ENCODE measurements at places on chromosomes 7 and 10.

DNA sequence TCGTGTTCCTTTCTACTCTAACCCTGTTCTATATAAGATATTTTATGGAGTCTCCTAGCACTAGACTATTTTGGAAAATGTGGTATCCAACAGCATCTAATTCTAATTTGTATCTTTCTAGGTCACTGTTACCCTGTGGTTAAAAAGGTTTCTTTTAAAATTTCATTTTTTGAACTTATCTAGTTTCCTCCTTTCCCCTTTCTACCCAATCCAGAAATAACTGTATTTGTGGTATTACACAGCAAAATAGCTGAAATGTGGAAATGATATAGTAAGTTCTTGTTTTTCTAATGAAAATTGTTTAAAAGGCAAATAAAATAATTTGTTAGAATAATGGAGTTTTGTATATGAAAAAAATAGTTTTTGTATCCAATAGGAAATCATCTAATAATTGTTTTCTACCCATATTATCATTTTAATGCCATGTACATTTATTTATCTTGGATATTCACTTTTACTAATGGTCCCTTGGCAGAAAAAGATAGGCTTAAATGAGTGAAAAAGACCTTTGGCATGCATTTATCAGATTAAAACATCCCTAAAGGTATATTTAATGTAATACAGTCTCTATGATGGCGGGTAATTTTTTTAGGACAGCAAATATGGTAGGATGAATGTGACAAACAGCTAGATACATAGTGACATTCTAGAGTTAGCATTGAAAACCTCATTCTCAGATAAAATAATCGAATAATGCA is 175.5 kb upstream of the PLXDC2 start:
- DNase-seq: no peak

DNA sequence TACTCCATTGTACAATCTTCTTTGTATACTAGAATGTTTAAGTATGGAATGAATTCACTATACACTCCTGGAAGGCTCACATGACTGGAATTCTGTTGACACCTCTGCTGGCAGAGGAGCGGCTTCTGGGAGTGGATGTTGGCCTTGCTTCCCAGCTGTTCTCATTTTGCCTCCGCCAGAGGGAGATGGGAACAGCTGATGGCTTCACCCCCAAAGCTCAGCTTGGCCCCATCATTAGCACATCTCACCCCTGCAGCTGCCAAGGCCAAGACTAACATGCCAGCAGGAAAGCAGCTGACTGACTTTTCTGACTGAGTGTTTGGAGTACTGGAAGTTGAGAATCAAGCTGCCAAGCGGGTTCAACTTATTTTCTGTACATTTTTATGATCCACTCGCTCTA is 15.1 kb downstream of the ADAM12 start:
- DNase-seq: no peak

DNA sequence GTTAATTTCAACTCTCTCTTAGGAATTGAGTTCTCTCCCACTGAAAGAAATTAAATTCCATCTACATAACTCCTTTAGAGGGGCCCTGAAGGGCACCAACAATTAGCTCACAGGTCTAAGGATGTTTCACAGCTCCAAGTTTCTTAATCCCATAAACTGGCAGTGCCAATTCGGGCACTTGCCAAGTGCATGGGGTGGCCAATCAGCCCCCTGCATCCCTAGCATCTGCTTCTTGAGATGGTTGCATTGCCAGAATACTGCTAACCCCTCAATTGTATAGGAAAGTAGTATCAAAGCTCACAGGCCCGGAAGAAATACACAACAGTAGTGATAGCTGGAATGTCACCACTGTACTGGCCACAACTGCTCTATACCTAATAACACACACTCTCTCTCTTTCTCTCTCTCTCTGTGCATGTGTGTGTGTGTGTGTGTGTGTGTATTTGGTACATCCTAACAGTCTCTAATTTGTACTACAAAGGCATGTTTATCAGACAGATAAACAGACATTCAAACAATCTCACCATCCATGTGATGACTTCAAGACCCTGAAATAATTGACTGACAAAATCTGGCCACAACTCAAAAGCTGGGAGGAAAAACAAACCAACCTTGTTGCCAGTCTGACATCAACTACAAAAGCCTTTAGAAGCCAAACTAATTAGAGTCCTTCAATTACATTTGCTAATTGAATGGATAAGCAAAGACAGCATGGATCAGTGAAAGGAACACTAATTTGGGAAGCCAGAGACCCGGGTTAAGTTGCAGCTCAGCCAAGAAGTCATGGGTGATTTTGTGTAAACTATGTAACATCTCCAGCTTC is 27.8 kb downstream of the HIBADH start:
- no peak for DNase-seq

DNA sequence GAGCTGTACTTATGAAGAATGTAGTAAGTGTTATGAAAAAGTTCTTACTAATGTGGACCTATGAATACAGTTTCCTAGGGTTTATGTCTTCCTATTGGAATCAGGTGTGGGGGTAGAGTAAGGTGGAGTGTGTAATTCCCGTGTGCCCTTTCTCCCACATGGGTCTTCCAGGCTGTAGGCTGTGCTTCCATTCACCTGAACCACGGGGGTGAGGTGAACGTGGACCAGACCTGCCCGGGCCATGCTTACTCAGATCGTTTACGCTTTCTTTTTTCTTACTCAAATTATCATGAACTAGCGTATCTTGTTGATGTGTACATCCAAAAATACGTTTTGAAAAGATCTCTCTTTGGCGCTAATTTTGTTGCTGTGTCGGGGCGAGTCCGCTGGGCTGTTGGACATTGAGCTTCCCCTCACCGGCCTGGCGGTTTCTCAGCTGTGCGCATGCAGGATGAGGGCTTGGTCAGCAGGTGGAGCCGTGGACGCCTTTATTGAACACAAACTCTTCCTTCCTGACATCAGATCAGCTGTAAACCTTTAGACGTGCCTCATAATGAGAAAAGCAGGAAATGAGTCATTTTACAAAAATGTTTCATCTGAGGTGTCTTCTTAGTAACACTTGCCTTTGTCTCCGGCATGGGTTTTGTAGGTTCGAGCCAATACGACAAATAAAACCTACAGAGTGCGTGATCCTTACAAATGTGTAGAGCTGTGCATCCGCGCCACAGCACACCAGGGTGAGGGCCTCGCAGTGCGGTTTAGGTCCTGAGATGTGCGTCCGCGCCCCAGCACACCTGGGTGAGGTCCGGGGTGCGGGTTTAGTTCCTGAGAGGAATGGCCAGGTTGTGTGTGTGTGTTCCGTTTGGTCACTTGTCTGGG is 53.8 kb downstream of the WDR37 start:
- DNase-seq: peak; percentile 58

DNA sequence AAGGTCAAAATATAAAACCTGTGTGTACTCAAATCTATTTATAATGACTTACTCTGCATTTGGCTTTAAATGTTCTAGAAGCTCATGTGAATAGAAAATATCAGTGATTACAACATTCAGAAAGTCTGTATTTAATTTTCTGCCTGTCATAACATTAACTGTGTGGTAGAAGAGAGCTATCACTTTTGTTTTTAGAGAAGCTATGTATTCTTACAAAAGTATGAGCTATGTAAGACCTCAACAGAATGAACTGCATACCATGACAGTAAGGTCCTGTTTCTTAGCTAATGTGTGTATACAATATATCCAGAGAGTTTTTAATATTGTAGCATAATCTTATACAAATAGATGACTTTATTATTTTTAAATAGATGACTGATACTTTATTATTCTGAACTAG is 61.5 kb downstream of the PTN start:
- DNase-seq: no peak

- no peak for DNase-seq
Measured at GRCh38 chr10:116194061-116194460, 78.9 kb downstream of the GFRA1 start.

- DNase-seq: no peak
Measured at GRCh38 chr10:51092402-51092801, 18.1 kb downstream of the PRKG1 start.

DNA sequence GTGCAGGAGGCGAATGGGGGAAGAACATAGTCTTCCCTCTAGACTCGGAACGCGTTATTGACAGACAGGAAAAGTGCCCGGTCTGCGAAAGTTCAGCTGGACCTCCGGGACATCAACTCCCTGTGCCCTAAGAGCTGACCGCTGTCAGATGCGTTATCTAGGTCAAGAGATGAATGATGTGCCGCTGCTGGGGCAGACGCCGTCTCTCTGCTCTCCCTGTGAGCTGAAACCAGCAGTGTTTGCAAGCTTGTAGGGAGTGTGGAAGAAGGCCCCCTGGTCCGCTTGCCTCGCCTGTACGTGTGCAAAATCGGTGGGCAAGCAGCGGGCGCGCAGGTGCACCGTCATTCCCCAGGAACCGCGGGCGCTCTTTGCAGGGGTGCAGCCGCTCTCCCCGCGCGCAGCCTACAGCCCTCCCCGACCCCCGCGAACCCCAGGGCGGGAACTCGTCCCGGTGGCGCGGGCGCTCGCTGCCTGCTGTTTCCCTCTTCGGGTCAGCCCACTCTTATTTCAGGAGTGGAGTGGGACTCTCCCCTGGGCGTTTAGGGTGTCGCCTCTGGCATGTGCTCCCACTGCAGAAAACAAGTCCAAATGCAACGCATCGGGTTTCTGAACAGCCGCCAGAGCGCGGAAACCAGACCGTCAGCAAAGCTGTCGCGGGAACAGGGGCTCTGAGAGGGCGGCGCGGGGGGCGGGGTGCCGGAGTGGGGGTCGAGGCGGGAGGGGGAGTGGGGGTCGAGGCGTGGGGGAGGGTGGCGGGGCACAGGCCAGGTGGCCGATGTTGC is 1.8 kb upstream of the PFKFB3 start:
- DNase-seq: peak; percentile 27

GRCh38 chr7:47945261-47946015 is 2.8 kb downstream of the PKD1L1 start:
- peak; percentile 49 for DNase-seq

DNA sequence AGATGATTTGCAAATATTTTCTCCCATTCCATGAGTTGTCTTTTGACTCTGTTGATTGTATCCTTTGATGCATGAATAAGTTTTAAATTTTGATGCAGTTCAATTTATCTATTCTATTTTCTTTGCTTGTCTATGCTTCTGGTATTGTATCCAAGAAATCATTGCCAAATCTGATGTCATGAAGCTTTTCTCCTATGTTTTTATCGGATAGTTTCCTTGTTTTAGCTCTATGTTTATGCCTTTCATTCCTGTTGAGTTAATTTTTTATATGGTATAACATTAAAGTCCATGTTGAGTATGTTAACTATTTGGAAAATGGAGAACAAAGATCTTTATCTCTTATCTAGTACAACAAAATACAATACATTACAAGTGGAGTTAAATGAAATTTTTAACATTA is 27.6 kb upstream of the VPS41 start:
- DNase-seq: no peak

GRCh38 chr10:69939481-69939880 is 113.2 kb upstream of the MACROH2A2 start:
- no peak for DNase-seq

DNA sequence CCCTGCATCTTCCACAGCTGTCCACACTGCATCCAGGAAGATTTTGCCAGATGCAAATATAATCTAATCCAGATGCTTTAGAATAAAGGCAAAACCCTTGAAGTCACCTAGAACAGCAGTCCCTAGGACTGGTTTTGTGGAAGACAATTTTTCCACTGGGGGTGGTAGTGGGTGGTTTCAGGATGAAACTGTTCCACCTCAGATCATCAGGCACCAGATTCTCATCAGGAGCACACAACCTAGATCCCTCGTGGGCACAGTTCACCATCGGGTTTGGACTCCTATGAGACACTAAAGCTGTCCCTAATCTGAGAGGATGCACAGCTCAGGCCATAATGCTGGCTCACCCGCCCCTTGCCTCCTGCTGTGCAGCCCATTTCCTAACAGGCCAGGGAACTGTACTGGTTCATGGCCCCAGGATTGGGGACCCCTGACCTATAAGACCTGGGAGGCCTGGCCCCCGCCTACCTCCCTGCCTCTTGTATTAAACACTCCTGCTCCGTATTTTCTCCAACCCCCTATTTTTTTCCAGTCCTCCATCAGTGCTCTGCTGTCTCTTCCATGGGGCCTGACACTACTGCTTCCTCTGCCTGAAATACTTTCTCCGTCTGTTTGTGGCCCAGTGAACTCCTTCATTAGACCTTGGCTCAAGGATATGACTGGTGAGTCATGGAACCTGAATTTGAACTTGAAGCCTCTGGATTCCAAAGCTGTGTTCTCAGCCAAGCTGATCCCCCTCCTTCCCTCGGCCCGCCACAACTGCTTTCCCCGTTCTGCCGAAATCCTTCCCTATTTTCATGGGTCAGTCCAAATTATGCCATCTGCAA is 79.9 kb upstream of the RHEB start:
- DNase-seq: no peak
